ENCODE measurements at places on chromosomes 6 and 20.

DNA sequence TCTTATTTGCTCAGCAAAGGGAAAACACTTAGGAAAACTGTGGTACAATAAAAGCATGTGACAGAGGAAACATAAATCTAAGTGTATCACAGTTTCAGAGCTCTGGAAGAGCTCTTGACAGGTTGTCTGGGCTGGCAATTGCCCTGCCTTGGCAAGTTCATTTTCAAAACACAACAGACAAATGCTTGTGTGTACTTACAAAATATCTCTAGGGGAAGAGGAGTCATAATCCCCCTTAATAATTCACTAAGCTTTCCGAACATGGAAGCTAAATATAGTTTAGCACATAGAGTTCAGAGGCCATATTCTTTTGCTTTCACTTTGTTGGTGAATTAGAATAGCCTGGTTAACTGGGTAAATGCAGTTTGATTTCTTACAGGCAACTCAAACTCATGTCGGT lies 211.6 kb upstream of the THEMIS start:
- DNase-seq, result no peak

DNA sequence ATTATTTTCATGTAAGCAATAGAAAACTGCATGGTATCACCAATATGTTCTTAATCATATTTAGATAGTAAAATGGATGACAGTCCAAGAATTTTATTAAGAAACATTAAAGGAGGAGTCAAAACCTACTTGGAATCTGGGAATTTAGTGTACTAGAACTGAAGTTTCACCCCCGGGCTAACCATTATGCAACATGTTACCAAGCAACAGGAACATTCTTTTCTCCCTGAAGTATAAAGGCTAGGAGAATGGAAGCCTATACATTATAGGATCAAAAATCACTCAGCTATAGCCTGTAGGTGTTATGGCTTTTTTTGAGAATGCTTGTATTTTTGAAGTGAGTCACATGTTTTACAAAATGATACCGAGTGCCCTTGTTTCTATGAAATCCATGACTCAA lies 538.3 kb downstream of the GRIK2 start:
- DNase-seq, result no peak

DNA sequence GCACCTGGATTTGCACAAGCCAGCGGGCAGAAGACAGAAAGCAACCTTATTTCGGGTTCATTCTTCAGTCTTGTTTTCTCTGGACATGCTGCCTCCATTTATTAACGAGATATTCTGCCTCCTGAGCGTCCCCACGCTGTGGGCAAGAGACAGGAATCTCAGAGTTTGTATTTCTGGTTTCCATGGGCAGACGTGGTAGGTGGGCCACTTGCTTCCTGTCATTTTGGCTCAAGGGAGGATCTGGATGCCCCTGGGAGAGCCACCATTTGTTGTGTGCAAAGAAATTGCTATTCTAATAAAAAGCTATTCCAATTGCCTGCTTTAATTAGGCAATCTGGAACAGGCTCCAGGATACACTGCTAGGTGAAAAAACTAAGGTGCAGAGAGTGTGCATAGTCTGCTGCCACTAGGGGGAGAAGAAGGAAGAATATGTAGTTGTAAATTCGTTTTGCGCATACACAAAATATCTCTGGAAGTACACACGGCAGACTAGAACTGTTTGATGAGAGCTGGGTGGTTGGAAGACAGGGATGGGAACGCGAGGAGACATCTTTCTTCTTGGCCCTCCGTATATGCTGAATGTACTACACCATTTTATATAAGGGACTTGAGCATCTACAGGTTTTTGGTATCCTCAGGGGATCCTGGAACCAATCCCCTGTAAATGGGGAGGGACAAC lies 30.1 kb upstream of the SLC16A10 start:
- peak; percentile 58 for DNase-seq

- DNase-seq, result no peak
Observed at GRCh38 chr6:158408552-158409130, 96.4 kb downstream of the TULP4 start.

GRCh38 chr6:162056745-162057144 lies 670.8 kb downstream of the PRKN start:
- peak; percentile 28 for DNase-seq

- DNase-seq, result no peak
Observed at GRCh38 chr20:44051661-44052000, 135.4 kb downstream of the JPH2 start.

DNA sequence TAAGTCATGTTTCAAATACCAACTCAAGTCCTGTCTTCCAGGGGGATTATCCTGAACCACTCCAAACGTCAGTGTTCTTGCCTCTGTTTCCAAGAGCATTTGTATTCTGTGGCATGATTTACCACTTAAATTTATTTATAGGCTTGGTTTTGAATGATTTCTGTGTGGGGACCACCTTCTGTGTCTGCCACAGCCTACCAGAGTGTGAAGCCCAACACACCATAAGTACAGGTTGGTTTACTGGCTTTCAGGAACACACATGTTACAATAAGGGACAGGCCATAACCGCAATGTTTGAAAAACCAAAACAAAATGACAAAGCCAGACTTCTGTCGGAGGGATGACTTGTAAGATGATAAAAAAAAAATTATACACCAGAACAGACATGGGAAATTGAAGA lies 56.5 kb upstream of the MAP3K7 start:
- DNase-seq, result no peak

GRCh38 chr6:154995254-154996015 lies at the start of gene TIAM2:
TSS of gene TIAM2 (plus strand) at chr6:154995315. CDS start at chr6:155129224, 133,909 bp downstream.
- DNase-seq, result peak; percentile 42

GRCh38 chr20:40718982-40719729 lies 30.1 kb upstream of the MAFB start:
- DNase-seq, result no peak

GRCh38 chr6:14079971-14080370 lies 37.6 kb upstream of the CD83 start:
- DNase-seq, result no peak

Data from HTR-8/SVneo (cell line).